Fibroblast of the aortic adventitia (primary cell): ENCODE measurements at places on chromosomes 16 and 17. TPM values are rescaled to one million over a fixed set of nuclear protein-coding genes. Genes with fewer than 3 reads are reported as not detected.
A peak's percentile ranks its signal among the peaks of the same experiment; 100 is the strongest.

The KCNH6 gene
- not detected in 2 replicates for total RNA-seq

- DNase-seq = no peak
These were observed 10.6 kb downstream of the TBX4 start for GRCh38 chr17:61462719-61463315.

GRCh38 chr17:55601874-55602364 is 90.7 kb upstream of the SMIM36 start:
- DNase-seq = peak; percentile 87

DNA sequence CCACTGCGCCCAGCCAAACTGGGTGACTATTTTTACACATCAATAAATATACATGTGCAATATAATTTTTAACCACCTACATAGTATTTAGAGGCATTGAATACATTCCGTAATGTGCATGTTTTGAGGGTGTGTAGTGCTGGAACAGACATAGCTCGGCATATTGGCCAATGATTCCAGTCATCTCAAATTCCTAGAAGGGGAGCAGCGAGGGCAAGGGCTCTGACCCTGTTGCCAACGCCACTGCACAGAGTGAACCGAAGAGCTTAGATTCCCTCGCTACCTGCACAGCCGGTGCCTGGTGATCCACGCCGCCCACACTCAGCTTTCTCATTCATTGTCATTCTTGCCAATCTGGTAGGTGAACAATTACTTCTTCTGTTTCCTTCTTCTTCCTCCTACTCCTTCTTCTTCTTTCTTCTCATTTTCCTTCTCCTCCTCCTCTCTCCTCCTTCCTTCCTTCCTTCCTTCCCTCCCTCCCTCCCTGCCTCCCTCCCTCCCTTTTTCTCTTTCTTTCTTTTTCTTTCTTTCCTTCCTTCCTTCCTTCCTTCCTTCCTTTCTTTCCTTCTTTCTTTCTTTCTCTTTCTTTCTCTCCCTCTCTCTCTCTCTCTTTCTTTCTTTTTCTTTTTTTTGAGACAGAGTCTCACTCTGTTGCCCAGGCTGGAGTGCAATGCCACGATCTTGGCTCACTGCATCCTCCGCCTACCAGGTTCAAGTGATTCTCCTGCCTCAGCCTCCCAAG is 26.3 kb upstream of the ATP2A3 start:
- DNase-seq = no peak
